ENCODE measurements at places on chromosomes 5 and 9. TPM values are rescaled to one million over a fixed set of nuclear protein-coding genes. Genes with fewer than 3 reads are reported as not detected.

DNA sequence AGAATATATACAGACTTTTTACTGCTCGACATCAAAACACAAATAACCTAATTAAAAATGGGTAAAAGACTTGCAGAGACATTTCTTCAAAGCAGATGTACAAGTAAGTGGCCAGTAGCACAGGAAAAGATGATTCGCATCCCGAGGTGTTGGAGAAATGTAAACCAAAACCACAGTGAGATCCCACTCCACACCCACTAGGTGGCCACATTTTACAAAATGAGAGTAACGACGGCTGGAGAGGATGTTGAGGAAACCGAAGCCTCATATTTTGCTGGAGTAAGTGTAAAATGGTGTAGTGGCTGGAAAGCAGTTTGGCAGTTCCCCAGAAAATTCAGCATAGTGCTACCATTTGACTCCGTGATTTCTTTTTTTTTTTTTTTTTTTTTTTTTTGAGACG is 21.3 kb upstream of the GBGT1 start:
- no peak overlapping the region for H3K4me3 ChIP-seq
- DNase-seq, result no peak
- H3K36me3 ChIP-seq, result no peaks in the 10 kb centered on the region
- no peak overlapping the region for H3K27ac ChIP-seq
- no peaks in the 10 kb centered on the region for H3K4me1 ChIP-seq

DNA sequence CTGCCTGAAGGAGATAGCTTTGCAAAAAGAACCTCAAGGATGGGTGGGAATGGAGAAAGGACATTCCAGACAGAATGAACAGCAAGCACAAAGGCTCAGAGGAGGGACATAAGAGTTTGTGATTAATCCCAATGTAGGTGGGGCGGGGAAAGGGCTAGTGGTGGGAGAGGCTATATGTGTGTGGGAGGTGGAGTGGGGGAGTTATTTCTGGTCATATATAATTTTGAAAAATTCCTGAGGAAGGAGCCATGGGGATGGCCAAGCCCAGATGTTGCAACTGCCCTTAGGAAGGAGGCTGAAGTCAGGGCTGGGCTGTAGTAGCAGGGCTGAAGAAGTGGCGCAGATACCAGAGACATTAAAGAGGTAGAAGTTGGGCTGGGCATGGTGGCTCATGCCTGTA is 13.4 kb upstream of the CCL27 start:
- H3K4me3 ChIP-seq, result no peak overlapping the region
- no peaks in the 10 kb centered on the region for H3K36me3 ChIP-seq
- no peaks in the 10 kb centered on the region for H3K27me3 ChIP-seq

- H3K4me3 ChIP-seq, result peak overlapping the region; percentile 67
- H3K36me3 ChIP-seq, result no peaks in the 10 kb centered on the region
- H3K4me1 ChIP-seq, result peaks cover 32% of the 10 kb centered on the region
- H3K27me3 ChIP-seq, result no peaks in the 10 kb centered on the region
Observed at GRCh38 chr9:104991144-104991953, 63.4 kb upstream of the ABCA1 start.

DNA sequence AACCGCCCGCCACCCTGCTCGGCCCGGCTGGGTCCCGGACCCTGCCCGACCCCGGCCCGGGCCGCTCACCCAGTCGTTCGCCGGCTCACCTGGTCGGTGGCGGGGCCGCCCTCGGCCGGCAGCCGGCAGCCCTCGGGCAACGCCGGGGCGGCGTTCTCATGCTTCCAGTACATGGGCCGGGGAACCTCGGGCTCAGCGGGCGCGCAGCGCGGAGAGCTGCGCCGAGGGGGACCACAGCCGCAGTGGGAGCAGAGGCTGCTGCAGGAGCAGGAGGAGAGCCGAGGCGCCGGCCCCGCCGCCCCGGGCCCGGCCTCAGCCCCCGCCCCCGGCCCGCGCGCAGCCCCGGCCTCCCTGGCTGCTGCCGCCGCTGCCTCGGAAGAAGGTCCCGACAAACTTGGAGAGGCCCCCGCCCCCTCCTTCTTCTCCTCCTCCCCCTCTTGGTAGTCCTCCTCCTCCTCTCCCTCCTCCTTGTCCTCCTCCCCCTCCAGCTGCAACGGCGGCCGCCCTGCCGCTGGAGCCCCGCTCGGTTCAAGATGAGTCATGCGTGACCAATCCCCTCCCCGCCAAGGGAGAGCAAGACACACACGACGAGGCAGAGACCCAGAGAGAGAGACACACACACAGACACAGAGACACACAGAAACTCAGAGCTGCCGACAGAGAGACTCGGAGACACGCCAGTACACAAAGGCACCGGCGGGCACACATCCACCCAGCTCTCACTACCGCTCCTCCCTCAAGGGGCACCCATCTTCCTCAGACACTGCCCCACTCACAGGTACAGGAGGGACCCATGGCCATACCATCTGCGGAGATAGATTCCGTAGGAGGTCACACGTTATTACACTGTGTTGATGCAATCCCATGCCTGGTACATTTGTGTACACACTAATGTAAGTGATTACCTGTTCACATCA is at the start of gene LHX6:
Gene LHX6, minus strand, starts transcription at position 390 of the 917 bp plus-strand sequence. Its CDS starts 217 bp downstream, at position 173.
- no peak for DNase-seq
- peak within 1 kb of the TSS; percentile 50 for H3K4me3 ChIP-seq
- peaks cover 56% of the 10 kb centered on the region for H3K27me3 ChIP-seq
- H3K36me3 ChIP-seq, result no peaks in the 10 kb centered on the region

DNA sequence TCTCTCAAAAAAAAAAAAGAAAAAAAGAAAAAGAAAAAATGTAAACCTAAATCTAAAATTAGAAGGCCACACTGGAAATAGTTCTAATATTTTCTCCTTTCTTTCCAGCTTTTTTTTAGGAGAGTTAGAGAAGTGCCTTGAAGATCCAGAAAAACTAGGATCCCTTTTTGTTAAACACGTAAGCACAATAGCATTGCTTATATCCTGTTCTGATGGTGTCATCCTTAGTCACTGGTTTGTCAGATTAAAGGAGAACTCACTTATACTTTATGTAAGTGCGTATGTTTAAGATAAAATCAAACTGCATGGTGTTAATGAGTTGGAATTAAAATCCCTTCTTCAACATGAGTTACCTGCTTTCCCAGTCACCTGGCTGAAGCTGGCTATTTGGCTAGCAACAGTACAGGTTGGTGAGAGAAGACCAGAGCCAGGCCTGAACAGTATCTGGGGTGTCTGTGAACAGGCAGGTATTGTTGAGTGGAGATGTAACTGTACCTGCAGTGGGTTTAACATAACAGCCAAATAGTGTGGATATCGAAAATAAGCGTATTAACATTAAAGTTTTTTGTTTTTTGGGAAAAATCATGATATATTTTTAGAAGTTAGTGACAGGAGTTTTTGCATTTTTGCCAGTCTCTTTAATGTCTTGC is 104.7 kb upstream of the OTULINL start:
- H3K4me3 ChIP-seq, result no peak overlapping the region
- H3K36me3 ChIP-seq, result no peaks in the 10 kb centered on the region
- DNase-seq, result no peak
- H3K27me3 ChIP-seq, result no peaks in the 10 kb centered on the region

DNA sequence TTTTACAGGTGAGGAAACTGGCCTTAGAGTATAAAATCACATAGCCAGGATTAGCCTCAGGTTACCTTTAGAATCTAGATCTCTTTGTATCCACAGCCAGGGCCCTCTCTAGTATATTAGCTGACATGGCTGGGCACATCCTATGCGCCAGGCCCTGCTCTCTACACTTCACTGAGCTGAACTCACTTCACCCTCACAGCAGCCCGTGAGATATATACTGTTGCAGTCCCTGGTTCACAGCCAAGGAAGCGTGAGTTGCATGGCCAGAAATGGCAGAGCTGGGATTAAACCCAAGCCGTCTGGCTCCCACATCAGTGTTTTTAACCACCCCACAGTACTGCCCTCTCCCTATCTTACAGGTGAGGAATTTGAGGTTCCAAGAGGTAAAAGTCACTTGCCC is 58.4 kb downstream of the DAB2IP start:
- no peaks in the 10 kb centered on the region for H3K36me3 ChIP-seq
- H3K4me3 ChIP-seq, result no peak overlapping the region
- peak overlapping the region; percentile 70 for H3K27ac ChIP-seq
- H3K27me3 ChIP-seq, result no peaks in the 10 kb centered on the region
- peak; percentile 88 for DNase-seq

GRCh38 chr5:163306421-163306820 is 131.0 kb upstream of the CCNG1 start:
- no peak overlapping the region for H3K27ac ChIP-seq
- H3K4me3 ChIP-seq, result no peak overlapping the region
- DNase-seq, result no peak
- no peaks in the 10 kb centered on the region for H3K27me3 ChIP-seq
- H3K36me3 ChIP-seq, result no peaks in the 10 kb centered on the region

SPATA31A7 gene
- total RNA-seq, result not detected

PLAC8L1 gene
- total RNA-seq, result not detected

FBP1 gene
- total RNA-seq, result 3.5 TPM

PHYHD1 gene
- 33.2 TPM for total RNA-seq

NSUN2 gene
- 33.2 TPM for total RNA-seq

AKNA gene
- 3.2 TPM for total RNA-seq

ANKRD34B gene
- not detected for total RNA-seq

Measured in gastrocnemius medialis (tissue), 4 donors.